ENCODE measurements at places on chromosomes 12 and 14.

DNA sequence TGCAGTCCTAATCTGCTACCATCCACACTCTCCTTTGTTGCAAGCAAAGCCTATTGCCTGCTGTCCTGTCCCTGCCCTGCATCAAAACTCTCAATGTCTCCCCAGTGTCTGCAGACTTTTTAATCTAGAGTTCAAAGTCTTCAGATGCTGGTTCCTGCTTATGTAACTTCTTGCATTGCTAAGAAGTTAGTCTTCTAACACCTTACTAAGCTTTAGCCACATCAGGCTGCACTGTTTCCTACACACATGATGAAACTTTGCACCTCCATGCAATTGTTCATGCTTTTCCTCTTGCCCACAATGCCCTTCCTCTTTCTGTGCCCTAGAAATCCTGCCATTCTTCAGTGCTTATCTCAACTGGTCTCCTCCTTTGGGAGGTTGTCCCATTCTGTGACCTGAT lies 16.2 kb upstream of the DICER1 start:
- DNase-seq: no peak

DNA sequence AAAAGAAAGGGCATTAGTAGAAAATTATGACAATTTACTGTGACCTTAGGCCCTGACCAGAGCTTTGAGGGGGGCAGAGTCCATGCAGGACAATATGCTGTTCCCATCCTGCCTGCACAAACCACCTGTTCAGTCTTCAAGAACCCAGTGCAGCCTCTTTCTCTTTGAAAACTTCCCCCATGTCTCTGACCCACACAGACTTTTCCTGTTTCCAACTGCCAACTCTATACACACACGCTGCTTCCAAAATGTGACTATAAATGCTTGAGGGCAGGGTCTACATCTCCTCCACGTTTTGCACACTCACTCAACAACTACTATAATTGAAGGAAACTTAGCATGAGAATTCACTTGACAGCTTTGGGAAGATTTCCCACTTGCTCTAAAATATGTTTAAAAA lies 36.6 kb upstream of the SYCP3 start:
- DNase-seq: no peak

DNA sequence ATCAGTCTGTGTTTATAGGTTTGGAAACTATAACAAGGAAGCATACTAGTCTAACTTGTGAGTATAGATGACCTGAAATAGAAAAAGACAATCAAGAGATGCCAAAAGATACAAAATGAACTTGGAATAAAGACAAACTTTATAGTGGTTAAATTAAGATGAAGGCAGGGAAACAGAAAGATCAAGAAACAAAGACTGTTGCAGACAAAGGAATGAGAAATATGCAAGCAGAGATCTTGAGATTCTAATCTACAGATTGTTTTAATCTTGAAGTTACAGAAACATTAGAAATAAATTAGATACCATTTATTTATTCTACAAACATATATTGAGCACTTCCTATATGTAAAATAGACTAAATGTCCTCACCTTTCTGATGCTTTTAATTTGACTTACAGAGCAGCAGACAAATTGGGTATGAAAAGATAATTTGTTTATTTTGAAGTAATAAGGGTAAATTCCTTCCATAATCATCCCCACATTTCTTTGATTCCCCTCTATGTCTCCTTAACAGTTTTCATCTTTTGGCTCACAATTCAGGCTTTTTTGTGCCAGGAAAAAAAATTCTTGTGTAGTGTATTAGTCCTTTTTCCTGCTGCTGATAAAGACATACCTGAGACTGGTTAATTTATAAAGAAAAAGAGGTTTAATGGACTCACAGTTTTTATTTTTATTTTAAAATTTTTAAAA lies 134.4 kb downstream of the KITLG start:
- DNase-seq: no peak

- no peak for DNase-seq
Observed at GRCh38 chr12:63404611-63405010, 253.6 kb upstream of the AVPR1A start.

GRCh38 chr12:104420868-104421267 lies 35.9 kb upstream of the CHST11 start:
- DNase-seq: no peak

- no peak for DNase-seq
Observed at GRCh38 chr12:58081488-58081887, 140.1 kb downstream of the ATP23 start.

DNA sequence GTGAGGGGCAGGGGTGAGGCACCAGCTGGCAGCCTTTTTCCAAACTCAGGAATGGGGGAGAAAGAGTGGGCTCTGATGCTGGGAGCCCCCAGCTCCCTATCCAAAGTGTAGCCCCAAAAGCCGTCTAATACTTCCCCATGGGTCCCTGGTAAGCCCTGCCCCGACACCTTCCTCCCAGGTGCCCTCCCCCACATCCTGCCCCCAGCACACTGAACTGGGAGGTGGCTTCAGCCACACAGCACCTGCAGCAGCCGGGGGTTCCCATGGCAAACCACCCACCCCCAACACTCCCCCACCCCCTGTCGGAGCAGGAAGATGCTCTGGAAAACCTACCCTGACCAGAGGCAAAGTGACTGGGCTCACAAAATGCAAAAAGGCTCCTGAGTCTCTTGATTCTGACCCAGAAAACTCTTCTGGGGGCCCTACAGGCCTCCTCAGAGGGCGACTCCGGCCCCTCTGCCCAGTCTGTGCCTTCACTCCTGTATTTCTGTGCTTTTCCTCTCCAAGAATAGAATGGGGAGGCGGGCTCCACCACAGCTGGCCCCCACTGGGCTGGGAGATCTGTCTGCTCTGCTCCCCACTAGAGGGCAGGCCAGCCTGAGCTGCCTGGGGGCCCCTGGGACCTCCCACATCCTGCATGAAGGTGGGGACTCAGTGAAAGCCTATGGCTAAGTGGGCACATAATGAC lies 81.6 kb downstream of the ITPK1 start:
- DNase-seq: no peak

DNA sequence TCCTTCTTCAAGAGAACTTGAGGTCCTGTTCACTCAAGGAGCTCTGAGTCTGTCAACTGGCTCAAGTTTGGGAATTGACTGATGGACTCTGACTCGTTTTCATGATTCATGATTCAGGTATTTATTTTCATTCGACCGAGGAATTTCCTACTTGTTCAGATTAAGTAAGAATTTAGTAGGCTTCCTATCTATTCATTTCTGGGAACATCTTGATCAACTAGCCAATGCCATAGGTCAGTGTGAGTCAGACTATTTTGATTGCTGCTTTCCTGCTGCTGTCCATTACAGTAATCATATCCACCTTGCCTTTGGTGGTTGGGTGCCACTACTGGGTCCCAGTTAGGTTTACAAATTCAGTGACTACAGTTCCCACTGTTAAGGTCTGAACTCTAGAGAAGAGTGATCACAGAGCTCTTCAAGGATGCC lies 6.1 kb downstream of the FAM186A start:
- DNase-seq: peak; percentile 57

DNA sequence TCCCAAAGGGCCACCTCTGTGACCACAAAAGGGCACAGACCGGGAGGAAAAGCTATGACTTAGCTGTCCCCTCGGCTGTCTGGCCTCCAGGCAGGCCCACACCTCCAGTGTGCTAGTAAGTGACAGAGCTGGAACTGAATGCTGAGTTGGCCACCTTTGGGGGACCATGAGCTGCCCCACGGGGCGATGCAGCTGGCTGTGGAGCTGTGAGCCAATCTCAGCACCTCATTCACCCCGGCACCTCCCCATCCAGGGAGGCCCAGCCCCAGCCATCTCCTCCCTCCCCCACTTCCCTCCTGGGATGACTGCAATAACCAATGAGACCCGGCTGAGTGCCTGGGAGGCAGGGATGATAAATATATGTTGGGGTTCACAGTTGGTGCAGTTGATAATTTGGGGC lies 12.2 kb upstream of the TESC start:
- no peak for DNase-seq

- DNase-seq: no peak
Observed at GRCh38 chr14:52987042-52987441, 36.2 kb upstream of the FERMT2 start.

DNA sequence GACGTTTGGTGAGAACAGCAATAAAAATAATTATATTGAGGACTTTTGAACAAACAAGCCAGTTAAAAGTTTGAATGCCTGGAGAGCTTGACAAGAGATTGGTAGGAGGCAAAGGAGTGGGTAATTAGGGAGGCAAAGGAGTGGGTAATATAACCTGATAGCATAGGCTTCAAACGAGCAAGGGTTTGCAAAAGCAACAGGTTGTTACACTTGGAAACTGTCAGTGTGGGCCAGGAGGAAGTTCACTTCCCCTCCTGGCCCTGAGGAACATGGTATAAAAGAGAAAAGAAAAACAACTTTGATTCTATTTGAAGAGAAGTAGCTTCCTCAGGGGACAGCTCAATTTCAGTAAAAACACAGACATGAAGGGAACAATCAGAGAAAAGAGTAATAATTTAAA lies 121.7 kb downstream of the CCER1 start:
- DNase-seq: no peak

- DNase-seq: no peak
Observed at GRCh38 chr12:106986135-106986534, 811 bp downstream of the MTERF2 start.

- no peak for DNase-seq
Observed at GRCh38 chr12:121441555-121441954, 41.6 kb downstream of the RNF34 start.

DNA sequence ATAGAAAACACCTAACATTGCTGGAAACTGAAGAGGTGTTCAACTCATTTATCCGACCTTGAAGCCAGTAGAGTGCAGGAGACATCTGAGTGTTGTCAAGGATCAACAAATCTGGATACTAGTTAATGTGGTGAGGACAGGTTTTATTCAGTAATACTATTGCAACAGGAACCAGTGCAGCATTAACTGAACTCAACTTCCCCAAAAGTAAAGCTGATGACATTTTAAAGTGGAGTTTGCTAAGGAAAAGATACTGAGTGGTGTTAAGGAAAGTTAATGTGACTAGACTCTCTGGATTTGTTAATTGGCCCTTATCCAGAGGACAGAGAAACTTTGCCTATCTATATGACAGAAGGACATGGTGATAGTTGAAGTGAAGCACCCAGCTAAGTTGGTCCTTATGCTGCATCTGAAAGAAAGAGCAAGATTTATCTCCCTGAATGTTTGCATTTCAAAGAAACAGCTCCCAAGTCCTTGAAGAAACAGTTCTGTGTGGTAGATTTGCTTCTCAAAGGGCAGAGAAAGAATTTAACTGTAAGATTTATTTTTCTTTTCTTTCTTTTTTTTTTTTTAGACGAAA lies 1.2 kb upstream of the CLEC7A start:
- DNase-seq: no peak

- DNase-seq: no peak
Observed at GRCh38 chr12:19627719-19628118, 188.4 kb downstream of the AEBP2 start.

GRCh38 chr12:5399266-5399665 lies 32.6 kb upstream of the NTF3 start:
- no peak for DNase-seq

DNA sequence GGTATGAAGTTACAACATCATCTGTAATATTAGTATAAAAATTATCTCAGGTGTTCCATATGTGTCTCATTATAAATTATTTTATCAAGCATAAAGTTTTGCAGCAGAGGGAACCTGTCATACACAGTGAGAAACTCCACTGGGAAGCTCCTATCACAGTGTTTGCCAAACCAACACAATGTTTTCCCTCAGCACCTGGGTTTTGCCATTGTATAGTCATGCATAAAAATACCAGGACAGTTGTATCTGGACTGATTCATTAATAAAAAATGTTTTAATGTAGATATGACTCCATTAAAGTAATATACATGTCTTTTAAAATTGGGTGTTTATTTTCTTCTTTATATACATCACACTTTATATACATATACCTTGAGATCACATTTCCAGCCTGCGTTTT lies 56.6 kb downstream of the METTL25 start:
- DNase-seq: no peak

DNA sequence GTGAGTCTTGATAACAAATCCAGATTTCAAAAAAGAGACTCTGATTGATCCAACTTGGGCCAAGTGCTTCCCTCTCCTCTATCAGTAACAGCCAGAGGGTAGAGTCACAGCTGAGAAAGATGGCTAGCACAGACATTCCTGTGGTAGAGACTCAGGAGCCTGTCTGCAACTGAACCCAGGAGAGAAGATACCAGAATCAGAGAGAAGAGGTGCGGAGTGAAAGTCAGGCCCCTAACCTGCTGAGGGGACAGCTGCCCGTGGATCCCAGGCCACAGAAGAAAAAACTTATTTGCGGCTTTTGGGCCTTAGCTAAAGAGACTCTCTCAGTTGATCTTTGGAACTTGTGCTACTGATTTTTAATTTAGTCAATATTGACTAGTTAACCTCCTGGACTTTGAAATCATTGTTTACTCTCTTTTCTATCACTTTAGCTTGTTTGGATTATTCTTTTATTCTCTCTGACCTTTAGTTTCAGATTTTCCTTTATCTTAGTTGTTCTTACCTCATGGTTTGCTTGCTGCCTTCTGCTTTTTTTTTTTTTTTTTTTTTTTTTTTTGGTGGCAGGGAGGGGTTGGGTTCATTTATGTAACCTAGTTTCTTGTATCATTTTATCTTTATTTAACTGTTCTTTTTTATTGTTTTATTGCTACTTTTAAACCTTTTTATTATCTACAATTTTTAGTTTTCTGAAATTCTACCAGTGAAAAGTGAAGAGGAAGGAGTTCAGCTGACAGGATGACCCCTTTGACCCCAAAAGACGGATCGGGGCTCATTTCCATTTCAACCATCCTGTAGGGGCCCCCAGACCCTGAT lies 154.9 kb upstream of the KRR1 start:
- DNase-seq: peak; percentile 20

DNA sequence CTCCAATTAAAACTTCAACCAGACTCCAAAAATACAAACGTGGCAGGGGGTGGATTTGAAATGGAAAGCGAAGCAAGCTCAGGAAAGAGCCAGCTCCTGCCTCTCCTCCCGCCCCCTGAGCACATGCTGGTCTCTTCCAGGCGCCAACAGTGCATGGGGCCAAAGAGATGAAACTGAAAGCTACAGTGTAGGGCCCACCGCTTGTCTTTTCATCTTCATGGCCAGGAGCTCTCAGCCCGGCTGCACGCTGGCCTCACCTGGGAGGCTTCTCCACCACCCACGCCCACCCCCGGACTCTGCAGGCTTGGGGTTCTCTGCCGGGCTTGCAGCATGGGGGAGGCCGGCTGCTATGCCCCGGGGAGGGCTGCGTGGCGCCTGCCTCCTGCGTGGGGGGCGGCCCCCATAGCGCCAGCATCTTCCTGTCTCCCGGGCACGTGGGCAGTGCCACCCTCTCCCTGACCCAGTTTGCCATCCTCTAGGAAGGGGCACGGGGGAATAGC lies 2.0 kb downstream of the RIMBP2 start:
- peak; percentile 15 for DNase-seq

DNA sequence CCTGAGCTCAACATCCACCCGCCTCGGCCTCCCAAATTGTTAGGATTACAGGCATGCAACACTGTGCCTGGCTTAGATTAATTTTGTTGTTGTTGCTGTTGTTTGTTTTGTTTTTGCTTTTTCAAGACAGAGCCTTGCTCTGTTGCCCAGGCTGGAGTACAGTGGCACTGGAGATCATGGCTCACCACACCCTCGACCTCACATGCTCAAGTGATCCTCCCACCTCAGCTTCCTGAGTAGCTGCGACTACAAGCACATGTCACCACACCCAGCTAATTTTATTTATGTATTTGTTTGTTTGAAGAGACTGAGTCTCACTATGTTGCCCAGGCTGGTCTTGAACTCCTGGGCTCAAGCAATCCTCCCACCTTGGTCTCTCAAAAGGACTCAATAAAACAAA lies 26.7 kb downstream of the CRY1 start:
- DNase-seq: no peak

- DNase-seq: no peak
Observed at GRCh38 chr12:51926718-51927117, 19.4 kb downstream of the ACVRL1 start.

Data from urothelium cell line (cell line).